ENCODE measurements at places on chromosomes 3 and 15.

- no peak for DNase-seq
These were observed 134.2 kb downstream of the TJP1 start for GRCh38 chr15:29687939-29688505.

DNA sequence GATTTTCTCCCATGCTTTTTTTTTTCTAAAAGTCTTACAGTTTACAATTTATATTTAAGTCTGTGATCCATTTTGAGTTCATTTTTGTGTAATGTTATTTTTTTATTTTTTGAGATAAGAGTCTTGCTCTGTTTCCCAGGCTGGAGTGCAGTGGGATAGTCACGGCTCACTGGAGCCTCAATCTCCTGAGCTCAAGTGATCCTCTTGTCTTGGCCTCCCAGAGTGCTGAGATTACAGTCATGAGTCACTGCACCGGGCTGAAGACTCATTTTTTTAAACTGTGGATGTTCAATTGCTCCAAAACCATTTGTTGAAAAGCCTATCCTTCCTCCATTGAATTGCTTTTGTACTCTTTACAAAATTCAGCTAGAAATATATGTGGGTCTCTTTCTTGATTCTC, 19.5 kb downstream of the LNP1 start:
- no peak for DNase-seq

- DNase-seq: no peak
These were observed 26.5 kb downstream of the IQGAP1 start for GRCh38 chr15:90414408-90415028.

- DNase-seq: no peak
These were observed 343.1 kb downstream of the LPP start for GRCh38 chr3:188497021-188497420.

GRCh38 chr3:11457135-11457534, 184.9 kb downstream of the ATG7 start:
- no peak for DNase-seq

DNA sequence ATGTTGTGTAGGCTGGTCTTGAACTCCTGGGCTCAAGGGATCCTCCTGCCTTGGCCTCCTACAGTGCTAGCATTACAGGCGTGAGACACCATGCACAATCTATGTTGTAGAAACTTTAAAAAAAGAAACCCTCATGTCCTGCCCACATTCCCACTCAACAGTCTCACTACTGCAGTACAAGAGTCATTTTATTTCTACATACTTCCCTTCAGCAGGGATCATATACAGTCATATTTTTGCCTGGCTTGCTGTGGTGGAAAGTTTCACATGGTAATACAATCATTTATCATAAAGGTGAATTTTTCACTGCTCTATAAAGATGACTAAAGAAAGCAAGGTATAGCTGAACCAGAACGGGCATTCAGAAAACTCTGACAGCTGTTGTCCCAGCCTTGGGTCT, 53.8 kb upstream of the PIK3CB start:
- DNase-seq: no peak

- no peak for DNase-seq
These were observed 491.9 kb upstream of the PROK2 start for GRCh38 chr3:72276806-72277205.

GRCh38 chr3:106683953-106684620, 693.2 kb upstream of the CCDC54 start:
- DNase-seq: no peak

GRCh38 chr3:196051282-196052076, 30.4 kb downstream of the TFRC start:
- DNase-seq: no peak

GRCh38 chr15:26191193-26191592, 328.1 kb upstream of the ATP10A start:
- no peak for DNase-seq

DNA sequence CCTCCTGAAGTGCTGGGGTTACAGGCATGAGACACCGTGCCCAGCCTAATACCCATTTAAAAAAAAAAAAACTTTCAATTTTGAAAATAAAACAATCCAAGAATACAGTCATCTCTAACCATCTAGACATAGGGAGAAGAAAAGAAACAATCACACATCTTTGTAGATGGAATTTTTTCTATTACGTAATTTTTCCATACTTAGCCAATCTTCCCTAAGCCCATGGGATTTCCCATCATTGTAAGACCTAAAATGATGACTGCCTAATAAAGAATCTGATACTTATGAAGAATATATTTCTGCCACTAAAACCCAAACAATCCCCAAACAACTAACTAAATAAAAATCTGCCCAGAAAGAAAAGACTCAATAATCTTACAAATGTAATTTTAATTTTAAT, 88.7 kb downstream of the CBLB start:
- no peak for DNase-seq

DNA sequence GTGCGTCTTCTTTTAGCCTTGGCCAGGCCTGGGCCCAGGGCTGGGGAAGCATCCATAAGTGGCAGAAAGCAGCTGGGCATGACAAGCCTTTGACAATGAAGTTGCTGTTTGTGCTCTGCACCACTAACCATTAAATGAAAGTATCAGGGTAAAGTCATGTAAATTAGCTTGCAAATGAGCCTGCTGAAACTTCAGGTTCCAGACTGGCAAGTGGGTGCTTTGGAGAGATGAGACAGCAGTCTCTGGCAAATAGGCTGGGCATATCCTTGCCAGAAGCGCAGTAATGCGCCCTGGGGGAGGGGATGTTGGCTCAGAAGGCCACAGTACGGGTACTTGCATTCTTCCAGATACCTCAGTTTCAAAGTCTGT, 40.7 kb downstream of the RAB6B start:
- no peak for DNase-seq

GRCh38 chr3:28994161-28994905, 286.5 kb upstream of the RBMS3 start:
- DNase-seq: no peak

DNA sequence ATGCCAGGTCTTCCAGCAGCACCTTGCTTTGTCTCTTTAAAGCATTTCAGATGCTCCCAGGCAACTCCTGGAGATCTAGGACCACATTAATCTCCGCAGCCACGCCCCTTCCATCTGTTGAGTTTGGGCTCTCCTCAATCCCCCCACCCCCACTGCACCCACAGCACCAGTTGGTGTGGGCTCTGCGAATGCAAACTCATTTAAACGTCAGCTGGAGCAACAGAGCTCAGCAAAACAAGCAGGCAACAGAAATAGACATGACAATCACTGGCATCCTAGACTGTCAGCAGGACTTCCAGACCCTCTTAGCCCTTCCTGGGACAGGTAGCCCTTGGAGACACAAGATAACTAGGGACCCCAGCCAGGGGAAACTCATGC, 106.9 kb downstream of the LSM3 start:
- no peak for DNase-seq

DNA sequence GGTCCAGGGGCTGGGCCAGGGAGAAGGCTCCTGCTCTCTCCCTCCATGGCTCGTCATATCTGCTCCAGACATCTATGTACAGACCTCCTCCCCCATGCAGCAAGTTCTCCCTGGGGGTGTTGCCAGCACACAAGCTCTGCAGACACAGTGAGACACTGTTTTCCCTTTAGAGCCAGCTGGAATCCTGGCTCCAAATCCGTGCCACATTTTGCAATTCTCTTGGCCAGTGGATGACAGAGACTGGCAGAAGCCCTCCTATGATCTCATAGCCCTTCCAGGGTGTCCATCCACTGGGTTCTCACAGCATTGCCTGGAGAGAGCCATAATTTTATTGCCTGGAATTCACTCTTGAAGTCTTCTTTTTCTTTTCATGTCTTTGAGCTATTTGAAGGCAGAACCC, 203.9 kb downstream of the TLE3 start:
- peak; percentile 74 for DNase-seq

DNA sequence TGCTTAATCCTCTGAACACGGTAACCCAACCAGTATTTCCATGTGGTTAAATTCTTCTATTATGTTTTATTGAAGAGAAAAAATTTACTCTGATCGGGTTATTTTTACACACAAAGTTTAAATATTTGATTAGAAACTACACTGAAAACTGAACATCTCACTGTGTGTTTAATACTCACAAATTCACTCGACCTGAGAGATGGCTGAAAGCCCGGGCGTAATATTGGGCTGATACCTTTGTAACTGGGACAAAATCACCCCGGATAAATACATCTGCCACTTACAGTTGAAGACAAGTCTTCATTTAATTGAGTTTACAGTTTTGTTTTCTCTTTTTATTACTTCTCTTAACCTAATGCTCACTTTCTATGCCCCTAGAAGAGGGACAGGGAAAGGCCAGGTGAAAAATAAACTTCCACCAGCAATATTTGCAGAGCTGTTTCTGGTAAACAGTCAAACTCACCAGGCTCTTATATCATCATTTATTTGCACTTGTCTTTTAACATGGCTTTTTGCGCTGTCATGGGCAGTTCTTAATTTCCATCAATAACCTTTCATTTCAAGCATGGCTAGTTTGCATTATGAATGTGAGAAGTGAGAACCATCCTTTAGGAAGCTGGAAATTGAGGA, 145.6 kb upstream of the TMCO5A start:
- DNase-seq: no peak

DNA sequence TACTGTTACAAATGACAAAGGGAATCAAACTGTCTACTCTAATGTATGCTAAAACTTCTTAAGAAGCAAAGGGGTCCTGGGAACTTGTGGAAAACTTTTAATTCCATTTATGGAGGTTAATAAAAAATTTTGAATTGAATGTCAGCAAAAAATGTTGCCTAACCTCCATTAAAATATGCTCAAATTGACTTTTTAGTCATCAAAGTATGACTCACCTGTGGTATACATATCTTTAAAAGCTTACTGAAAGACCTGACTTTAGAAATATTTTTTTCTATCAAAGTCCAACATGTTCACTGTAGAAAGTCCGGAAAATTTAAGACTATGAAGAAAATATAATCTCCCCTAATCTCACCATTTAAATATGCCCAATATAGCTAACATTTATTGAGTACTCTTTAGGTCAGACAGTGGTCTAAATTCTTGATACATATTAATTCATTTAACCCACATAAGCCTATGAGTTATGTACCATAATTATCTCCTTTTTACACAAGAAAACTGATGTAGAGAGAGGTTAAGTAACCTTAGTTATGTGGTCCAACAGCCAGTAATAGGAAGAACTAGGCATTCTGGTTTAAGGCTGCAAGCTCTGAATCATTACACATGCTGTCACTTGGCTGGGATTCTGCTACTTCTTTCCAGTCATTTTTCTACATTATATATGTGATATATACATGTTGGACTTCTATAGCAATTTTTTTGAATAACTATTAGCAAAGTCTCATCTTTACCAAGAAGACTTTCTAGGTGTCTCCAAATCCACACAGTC, 83.6 kb downstream of the PDZRN3 start:
- no peak for DNase-seq

GRCh38 chr3:171895900-171896299, 52.8 kb downstream of the TMEM212 start:
- no peak for DNase-seq

- no peak for DNase-seq
These were observed 37.9 kb downstream of the NR1I2 start for GRCh38 chr3:119819806-119820205.

DNA sequence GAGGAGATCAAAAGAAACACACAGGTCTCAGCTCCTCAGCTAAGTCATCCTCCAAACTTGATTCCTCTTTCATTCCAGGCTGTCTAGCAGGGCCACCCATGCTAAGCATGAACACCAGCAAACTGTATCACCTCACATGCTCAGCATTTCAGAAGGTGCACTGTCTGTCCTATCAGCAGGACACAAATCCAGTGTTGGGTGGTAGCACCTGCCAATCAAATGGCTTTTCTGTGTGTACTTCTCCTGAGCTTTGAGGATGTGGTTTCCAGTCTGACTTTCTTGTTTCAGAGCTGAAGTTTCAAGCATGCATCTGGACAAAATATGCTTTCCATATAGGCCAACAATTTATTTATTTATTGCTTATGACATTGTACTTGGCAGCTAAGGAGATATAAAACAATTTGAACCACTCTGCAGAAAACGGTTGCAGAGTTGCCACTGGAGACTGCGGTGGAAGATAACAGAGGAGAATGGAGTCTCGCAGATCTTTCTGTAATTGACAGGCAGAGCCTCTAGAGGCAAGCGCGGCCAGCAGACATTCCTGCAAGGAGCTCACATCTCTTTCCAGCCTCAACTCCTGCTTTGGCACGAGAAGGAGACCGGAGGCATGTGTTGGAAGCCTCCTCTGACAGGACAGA, 167.1 kb upstream of the WNT5A start:
- no peak for DNase-seq

DNA sequence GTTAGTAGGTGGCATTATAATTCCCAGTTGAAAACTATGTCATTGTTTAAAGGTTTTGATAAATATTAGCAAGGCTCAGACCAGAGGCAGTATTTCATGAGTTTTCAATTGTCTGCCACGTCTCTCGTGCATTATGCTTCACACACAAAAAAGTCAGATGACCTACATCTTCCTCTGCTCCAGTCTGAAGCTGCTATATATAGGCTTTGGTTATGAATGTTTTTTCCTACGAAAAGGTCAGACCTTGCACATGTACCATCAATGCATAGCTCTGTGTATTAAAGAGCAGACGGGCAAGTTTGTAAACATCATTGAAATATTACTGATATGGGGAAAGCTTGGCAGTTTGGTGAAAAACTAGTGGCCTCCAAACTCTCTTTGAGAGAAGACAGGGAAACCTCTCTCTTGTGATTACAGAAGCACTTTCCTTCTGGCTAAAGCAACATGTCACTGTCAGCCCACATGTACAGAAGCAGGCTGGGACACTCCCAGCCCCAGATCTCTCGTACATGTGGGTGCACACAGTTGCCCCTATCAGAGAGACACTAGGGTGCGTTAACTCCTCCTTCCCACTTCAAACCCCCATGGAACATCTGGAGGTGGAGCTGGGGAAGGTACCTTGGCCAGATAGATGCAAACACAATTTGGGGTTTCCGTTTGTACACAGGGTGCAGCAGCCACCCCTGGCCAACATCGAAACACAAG, 184.0 kb upstream of the BCL6 start:
- no peak for DNase-seq

- no peak for DNase-seq
These were observed 29.8 kb downstream of the SPICE1 start for GRCh38 chr3:113485161-113485609.

DNA sequence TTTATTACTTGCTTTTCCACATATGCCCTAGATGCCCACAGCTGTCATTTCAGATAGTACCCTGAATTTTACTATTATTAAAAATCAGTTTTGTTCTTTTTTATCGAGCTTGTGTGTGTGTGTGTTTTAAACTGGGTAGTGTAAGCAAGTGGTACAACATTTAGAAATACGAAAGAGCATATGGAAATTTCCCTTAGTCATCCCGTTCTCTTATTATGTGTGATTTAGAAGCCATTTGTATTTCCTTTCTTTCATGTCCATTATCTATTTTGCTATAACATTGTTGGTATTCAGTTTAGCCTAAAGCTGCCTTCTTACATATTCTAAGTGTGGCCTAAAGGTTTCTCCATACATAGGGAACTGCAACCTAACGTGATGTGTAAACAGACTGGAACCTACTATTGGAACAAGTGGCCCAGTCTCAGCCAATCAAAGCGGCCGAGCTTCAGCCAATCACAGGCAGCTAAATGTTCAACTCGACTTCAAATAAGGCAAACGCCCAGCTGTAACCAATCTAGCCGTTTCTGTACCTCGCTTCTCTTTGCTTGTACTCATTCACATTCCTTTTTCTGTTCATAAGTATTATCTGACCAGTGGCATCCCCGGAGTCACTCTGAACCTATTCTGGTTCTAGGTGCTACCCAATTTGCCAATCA, 14.7 kb upstream of the SYN2 start:
- DNase-seq: no peak

GRCh38 chr3:121649645-121650044, 11.1 kb downstream of the HCLS1 start:
- DNase-seq: no peak

GRCh38 chr3:157713101-157713500, 209.9 kb upstream of the VEPH1 start:
- no peak for DNase-seq

GRCh38 chr15:81786776-81787175, 259.0 kb downstream of the MEX3B start:
- DNase-seq: no peak

Data from C1 segment of cervical spinal cord (tissue), 14 donors.